CD4-positive, alpha-beta T cell treated with Interleukin-10 for 1 hour (primary cell): ENCODE measurements at places on chromosomes 12 and 14.
A peak's percentile ranks its signal among the peaks of the same experiment; 100 is the strongest.

- peak; percentile 79 for DNase-seq
Measured at GRCh38 chr12:68675101-68675842, 11.5 kb upstream of the NUP107 start.

DNA sequence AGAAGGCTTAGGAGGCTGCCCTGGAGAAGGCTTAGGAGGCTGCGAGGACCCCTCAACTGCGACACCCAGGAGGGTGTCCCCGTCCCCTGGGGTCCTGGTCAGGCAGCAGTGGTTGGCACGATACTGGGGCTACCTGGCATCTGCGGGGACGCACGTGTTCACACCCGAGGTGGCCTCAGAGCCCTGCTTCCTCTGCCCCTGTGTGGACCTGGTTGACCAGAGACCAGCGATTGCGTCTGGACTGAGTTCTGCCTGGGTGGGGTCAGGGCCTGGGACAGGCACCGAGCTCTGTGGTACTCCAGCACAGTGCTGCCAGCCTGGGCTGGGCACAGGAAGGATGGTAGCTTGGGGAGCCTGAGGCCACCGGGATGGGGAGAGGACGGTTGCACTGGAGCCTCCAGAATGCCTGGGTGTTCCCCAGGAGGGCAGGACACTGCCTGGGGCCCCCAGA lies 735 bp downstream of the ASPG start:
- DNase-seq = no peak

DNA sequence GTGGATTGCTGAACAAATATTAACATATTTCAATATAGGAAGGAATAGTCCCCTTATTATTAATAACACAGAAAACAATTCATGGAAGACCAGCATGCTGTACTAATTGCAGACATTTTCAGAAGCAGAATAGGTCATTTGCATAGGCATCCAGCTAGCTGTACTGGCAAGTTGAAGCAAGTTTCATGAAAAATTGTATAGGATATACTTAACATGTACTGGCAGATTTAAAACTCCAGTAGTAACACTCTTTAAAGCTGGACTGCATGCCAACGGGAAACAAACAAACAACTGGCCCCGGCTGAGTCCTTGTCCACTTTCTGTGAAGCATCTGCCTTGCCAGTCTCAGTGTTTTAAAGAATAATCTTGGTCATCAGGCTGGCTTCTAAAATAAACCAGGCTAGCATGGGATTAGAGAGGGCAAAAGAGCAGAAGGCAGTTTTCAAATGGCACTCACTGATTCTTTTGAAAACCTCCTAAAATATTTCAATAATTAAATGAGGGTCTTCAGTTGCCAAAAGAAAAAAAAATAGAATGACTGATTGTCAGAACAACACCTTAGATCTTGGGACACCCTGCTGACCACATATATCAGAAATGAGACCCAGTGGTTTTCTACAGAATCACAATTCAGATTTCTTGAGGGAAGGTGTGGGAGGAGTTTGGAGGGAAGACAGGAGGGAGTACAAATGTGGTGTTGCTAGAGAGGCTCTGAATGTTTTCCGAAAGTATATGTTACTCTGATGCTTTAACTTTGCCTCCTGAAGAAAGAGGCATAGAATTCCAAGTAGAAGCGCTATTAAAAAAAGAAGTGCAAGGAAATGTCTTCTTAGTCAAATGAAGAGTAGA lies 122.5 kb upstream of the KRAS start:
- no peak for DNase-seq

DNA sequence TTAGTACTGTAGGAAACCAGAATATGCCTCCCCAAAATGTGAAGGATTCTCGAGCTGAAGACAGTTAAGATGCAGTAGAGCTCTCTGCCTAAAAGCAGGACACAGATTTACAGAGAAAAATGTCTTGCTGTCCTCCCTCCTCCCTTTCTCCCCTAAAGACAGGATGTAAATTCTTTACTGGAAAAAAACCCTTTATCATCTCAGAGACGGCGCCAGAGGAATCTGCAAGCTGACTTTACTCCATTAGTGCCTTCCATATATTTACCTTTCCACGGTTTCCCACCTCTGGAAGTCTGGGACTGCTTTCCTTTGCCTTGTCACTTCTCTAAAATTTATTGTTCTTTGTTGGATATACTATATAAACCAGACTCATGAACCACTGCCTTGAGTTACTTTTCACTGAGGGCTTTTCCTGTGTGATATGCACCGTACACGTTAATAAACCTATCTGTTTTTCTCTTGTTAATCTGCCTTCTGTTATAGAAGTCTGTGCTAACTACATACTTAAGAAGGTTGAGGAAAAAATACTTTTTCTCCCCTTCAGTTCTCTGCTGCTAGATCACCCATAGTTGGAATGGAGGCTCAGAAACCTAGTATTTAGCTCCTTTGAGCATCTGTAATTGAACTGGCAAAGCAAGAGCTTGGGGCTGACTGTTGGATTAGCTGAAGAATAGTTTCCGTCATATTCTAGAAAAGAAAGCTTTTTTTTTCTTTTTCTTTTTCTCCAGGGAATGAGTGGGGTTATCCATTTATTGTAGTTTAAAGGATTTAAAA lies 99.9 kb downstream of the RAD51B start:
- no peak for DNase-seq

DNA sequence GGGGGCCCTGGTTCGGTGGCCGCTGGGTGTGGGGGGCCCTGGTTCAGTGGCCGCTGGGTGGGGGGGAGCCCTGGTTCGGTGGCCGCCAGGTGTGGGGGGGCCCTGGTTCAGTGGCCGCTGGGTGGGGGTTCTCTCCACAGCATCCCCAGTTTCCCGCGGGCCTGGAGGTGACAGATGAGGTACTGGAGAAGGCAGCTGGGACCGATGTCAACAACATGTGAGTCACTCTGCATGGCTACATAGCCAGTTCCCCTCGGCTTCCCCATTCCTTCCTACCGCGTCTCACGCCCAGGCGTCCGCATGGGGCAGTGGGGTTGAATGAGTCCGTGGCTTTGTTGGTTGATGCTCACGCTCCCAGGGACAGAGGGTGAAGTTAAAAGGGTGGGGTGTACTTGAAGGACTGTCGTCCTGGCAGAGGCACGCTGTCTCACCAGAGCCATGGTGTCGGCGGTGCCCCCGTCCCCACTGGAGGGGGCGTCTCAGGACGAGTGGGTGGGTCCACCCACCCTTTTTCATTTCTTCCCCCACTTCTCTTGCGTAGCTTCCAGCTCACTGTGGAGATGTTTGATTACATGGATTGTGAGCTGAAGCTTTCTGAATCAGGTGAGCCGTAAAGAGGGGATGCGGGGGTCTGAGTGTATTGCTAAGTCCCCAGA lies 15.6 kb downstream of the HIP1R start:
- DNase-seq = no peak

DNA sequence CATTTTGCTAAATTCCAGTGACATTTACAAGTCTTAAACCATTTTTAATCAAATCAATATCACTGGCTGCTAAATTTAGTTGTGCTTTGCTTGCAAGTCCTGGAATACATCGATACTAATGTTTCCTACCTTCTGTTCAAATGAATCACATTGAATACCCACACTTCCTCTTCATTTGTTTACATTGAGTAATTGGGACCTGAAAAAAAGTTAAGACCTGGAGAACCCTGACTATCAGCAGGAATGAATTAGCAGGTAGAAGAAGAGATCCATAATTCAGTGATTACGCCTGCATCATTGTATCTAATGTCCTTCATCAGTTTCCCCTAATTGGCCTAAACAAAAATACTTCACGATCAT lies 369.3 kb downstream of the ETNK1 start:
- no peak for DNase-seq

DNA sequence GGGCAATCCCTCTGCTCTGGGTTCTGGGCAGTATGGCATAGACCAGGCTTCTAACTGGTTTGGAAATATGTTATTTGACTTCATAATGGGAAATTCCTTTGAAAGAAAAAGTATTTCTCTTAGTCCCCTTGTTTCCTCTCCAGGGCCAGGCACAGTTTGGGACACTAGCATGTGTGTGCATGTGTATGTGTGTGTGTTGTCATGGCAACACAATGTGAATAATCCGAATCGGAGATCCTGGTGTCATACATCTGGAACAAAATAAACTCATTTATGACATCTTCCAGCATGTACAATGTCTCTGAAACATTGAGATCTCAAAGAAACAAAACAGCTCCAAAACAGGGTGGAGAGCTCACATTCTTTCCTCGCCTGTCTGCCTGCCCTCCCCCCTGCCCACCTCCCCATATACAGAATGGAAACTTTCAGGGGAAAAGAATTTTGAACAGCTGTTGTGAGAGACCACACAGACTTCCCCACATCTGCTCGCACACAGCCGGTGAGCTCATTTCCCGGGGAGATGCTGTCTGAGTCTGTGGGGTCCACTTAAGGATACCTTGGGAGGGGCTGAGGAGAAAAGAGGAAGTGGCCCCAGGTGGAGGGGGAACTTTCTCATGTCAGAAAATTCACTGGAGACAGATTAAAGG lies 55.5 kb upstream of the PARP11 start:
- DNase-seq = no peak

DNA sequence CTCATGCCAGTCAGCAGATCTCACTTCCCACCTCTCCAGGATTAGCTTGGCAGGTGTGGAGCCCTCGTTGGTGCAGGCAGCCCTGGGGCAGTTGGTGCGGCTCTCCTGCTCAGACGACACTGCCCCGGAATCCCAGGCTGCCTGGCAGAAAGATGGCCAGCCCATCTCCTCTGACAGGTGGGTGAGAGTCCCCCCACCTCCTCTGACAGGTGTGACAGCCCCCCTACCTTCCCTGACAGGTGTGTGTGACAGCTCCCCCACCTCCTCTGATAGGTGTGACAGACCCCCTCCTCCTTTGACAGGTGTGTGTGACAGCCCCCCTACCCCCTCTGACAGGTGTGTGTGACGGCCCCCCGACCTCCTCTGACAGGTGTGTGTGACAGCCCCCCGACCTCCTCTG lies 26.3 kb downstream of the PAPLN start:
- DNase-seq = no peak

DNA sequence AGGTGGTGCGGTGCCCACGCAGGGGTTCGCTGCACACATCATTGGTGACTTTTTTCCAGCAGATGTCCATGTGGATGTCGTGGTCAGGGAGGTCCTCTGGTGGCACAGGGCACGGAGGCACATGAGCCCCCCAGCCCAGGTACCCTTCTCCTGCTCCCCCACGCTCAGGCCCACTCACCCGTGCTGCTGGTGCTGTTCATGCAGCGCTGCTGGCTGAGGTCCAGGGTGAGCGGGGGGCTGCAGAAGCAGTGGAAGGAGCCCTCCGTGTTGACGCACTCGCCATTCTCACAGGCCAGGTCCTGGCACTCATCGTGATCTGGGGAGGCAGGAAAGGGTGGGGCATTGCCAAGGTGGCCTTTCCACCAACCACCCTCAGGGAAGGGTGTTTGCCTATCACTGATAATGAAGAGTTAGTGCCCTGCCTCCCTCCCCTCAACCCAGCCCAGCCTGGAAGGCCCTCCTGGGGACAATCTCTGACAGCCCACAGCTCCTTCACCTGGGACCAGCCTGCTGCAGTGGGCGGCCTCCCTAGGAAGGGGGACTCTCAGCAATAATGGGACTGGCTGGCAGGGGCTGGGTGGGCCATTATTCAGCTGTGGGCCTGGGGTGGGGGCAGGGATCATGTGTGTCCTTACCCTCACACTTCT lies 9.8 kb downstream of the ISCA2 start:
- DNase-seq = no peak

DNA sequence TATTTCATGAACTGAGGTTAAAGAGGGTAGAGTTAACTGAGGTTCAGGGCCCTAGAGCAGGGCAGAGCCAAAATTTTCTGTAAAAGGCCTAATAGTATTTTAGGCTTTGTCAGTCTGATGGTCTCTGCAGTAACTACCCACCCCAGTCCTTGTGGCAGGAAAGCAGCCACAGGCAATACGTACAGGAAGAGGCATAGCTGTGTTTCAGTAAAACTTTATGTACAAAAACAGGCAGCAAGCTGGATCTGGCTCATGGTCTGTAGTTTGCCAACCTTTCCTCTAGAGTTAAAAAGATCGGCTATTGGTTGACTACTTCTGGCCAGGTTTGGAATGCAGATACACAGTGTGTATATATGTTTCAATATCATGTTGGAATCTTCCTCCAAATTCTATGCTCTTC lies 17.2 kb downstream of the TM7SF3 start:
- DNase-seq = no peak

DNA sequence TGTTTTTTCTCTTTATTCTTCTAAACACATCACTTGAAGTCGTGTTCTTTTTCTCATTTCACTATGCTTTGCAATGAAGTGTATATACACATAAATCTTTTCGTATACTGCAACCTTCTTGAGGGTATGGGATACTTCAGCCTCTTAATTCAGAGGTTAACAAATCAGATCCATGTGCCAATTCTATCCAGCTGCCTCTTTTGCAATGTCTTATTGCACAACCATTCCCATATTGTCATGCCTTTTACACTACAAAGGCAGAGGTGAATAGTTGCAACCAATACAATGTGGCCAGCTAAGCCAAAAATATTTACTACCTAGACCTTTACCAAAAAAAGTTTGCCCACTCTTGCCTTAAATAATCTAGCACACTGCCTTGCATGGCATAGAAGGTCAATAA lies 224.5 kb upstream of the FOXG1 start:
- DNase-seq = no peak

DNA sequence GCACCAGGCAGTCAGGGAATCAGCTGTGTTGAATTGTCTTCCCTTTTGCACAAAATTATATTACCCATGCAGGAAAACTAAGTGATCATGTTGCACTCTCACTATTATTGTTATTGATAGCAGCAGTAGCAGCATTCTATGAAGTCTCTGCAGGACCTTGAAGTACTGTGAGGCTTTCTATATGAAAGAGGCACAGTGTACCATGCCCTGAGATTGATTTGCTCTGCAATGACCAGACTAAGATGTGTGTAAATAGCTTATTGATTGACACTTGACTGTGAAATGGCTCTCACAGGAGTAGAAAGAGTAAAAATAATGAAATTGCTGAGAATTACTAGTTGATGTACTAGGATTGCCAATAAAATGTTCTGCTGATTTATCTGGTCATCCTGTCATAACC lies 99.9 kb downstream of the KICS2 start:
- no peak for DNase-seq

DNA sequence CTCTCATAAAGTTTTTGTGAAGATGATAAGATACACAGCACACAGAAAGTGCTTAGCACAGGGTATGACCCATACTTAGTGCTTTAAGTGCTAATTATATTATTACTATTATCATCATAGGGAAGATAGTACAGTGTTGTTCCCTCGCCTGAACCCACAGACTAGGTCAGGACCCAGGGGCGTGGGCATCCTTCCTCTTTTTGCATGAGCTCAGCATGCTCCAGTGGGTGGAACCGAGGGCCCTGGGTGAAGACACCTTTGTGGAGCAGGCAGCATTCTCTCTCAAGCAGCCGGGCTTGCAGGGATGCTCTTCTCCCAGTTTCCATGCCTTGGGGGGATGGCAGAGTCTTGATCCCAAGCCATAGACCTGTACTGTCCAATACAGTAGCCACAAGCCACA lies 34.8 kb downstream of the CRACR2A start:
- DNase-seq = peak; percentile 3

GRCh38 chr12:10501030-10501429 lies 4.7 kb upstream of the EIF2S3B start:
- DNase-seq = peak; percentile 17

- DNase-seq = no peak
Measured at GRCh38 chr12:120214626-120215356, 13.9 kb upstream of the RPLP0 start.

- DNase-seq = no peak
Measured at GRCh38 chr12:100061814-100062213, 77.1 kb upstream of the ANKS1B start.

- DNase-seq = no peak
Measured at GRCh38 chr14:32167907-32168306, 33.9 kb upstream of the RNU6-7 start.
